ENCODE measurements at places on chromosomes 7 and 10. TPM values are rescaled to one million over a fixed set of nuclear protein-coding genes. Genes with fewer than 3 reads are reported as not detected.

GRCh38 chr7:16044645-16045044, 358.2 kb upstream of the MEOX2 start:
- H3K36me3 ChIP-seq, result no peaks in the 10 kb centered on the region
- H3K4me1 ChIP-seq, result no peaks in the 10 kb centered on the region
- no peaks in the 10 kb centered on the region for H3K27me3 ChIP-seq

DNA sequence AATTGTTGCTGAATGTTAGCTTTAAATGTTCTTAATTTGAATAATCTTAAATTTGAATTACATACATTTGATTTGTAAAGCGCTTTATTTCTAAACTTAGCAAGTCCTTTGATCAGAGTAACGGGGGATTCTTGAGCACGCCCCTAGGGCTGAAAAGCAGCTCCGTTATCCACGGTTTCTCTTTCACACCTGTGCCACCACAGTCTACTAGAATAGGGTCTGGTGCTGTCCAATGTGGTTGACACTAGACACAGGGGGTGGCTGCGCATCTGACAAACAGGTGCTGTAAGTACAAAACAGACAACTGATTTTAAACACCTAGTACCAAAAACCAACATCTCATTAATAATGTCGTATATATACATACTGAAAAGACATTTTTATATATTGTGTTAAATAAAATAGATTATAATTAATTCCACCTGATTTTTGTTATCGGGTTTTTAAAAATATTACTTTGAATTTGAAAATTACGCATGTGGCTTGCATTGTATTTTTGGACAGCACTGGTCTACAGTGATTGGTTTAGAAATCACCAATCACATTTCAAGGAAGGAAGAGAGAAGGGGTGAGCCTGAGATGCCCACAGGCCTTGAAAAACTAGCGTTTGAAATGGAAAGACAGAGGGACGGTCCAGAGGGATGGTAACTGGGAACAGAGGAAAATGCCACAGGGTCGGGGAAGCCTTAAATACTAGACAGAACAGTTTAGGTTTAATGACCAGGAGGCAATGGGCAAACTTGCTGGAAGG, 7.3 kb downstream of the SEPHS1 start:
- peaks cover 5% of the 10 kb centered on the region for H3K36me3 ChIP-seq
- peak overlapping the region; percentile 29 for H3K4me3 ChIP-seq
- DNase-seq, result peak; percentile 16
- no peaks in the 10 kb centered on the region for H3K27me3 ChIP-seq
- H3K4me1 ChIP-seq, result peaks cover 33% of the 10 kb centered on the region

DNA sequence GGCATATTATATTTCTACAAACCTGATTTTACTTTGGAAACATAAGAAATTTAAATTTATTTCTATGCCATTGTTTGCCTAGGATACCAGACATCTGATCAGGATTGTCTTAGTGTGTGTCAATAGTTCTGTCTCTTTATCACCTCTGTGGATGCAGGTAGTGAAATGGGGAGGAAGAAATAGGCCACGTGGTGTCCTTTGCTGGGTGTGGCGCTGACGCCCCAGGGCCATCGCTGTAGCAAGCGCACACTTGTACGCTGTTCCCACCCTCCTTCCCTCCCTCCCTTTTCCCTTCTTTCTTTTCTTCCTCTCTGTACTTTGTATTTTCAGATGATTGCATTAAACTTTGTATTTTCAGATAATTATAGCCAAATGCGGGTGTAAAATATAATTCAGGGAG, 5.0 kb downstream of the DOCK1 start:
- DNase-seq, result no peak
- H3K27me3 ChIP-seq, result no peaks in the 10 kb centered on the region
- no peak overlapping the region for H3K27ac ChIP-seq
- H3K36me3 ChIP-seq, result no peaks in the 10 kb centered on the region
- H3K4me1 ChIP-seq, result no peaks in the 10 kb centered on the region

DNA sequence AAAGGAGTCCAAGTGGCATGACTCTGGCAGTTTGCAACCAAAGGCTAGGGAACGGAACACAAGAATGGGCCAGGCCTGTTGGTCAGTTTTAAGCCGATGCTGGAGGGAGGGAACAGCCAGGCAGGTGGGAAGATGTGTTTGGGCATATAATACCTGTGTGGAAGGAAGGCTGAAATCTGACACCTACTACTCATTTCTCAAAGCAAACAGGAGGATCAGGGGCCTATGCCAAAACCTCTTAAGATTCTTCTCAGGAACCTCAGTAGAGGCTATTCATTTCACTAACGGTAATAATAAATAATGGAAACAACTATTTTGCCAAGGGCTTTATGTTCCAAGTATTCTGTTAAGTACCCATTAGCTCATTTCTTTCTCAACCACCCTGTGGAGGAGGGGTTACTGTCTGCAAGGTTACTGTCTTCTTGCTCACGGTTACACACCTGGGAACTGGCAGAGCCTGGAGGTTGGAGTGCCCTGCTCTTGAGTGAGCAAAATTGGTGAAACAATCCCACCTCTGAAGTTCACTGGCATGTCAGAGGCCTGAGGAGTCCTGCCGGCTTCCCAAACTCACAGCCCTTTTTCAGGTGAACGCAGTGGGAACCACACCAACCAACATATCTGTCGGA, 35.5 kb downstream of the GOT1 start:
- H3K27me3 ChIP-seq, result no peaks in the 10 kb centered on the region
- H3K4me1 ChIP-seq, result no peaks in the 10 kb centered on the region
- no peak overlapping the region for H3K27ac ChIP-seq
- no peak for DNase-seq

- no peak overlapping the region for H3K4me3 ChIP-seq
- H3K4me1 ChIP-seq, result no peaks in the 10 kb centered on the region
- H3K27ac ChIP-seq, result no peak overlapping the region
- no peak for DNase-seq
- no peaks in the 10 kb centered on the region for H3K36me3 ChIP-seq
These were observed 42.7 kb downstream of the FAM107B start for GRCh38 chr10:14731875-14732512.

- H3K27me3 ChIP-seq, result no peaks in the 10 kb centered on the region
- H3K36me3 ChIP-seq, result no peaks in the 10 kb centered on the region
- H3K4me3 ChIP-seq, result no peak overlapping the region
- H3K27ac ChIP-seq, result peak overlapping the region; percentile 26
- H3K4me1 ChIP-seq, result peaks cover 45% of the 10 kb centered on the region
These were observed 108.8 kb downstream of the SH3PXD2A start for GRCh38 chr10:103746598-103746997.

- H3K4me3 ChIP-seq, result no peak overlapping the region
- no peaks in the 10 kb centered on the region for H3K4me1 ChIP-seq
- no peaks in the 10 kb centered on the region for H3K36me3 ChIP-seq
- no peaks in the 10 kb centered on the region for H3K27me3 ChIP-seq
- DNase-seq, result no peak
These were observed 59.3 kb upstream of the IGFBP3 start for GRCh38 chr7:45980181-45980905.

GRCh38 chr7:96441436-96442084, 119.7 kb upstream of the SLC25A13 start:
- no peak for DNase-seq
- H3K36me3 ChIP-seq, result no peaks in the 10 kb centered on the region
- no peaks in the 10 kb centered on the region for H3K27me3 ChIP-seq
- H3K27ac ChIP-seq, result no peak overlapping the region
- no peak overlapping the region for H3K4me3 ChIP-seq

- no peak overlapping the region for H3K4me3 ChIP-seq
- no peaks in the 10 kb centered on the region for H3K27me3 ChIP-seq
- no peak for DNase-seq
- no peaks in the 10 kb centered on the region for H3K36me3 ChIP-seq
- H3K4me1 ChIP-seq, result no peaks in the 10 kb centered on the region
- H3K27ac ChIP-seq, result no peak overlapping the region
These were observed 151.0 kb upstream of the INSYN2A start for GRCh38 chr10:127347202-127347959.

GRCh38 chr10:34010891-34011290, 676.4 kb upstream of the NRP1 start:
- H3K27me3 ChIP-seq, result no peaks in the 10 kb centered on the region
- no peak for DNase-seq
- H3K36me3 ChIP-seq, result no peaks in the 10 kb centered on the region
- H3K4me3 ChIP-seq, result no peak overlapping the region
- no peak overlapping the region for H3K27ac ChIP-seq

DNA sequence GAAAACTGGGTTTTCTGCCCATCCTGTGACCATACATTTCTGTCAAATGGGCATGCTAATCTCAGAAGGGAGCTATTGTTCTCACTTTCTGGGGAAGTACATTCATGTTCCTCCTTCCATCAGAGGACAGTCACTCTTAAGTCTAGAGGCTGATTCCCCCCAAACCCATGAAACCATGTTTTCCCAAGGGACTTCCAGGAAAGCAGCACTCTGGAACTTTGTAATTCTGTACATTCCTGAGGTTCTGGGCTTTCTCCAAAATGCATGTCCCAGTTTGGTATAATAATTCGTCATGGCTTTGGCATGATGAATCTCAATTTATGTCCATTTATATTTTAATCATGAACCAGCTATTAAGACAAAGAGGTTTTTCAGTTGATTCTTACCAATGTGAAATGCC, 688.1 kb downstream of the LRMDA start:
- H3K27me3 ChIP-seq, result no peaks in the 10 kb centered on the region
- H3K27ac ChIP-seq, result no peak overlapping the region
- no peak for DNase-seq
- no peak overlapping the region for H3K4me3 ChIP-seq
- no peaks in the 10 kb centered on the region for H3K36me3 ChIP-seq
- H3K4me1 ChIP-seq, result no peaks in the 10 kb centered on the region

DNA sequence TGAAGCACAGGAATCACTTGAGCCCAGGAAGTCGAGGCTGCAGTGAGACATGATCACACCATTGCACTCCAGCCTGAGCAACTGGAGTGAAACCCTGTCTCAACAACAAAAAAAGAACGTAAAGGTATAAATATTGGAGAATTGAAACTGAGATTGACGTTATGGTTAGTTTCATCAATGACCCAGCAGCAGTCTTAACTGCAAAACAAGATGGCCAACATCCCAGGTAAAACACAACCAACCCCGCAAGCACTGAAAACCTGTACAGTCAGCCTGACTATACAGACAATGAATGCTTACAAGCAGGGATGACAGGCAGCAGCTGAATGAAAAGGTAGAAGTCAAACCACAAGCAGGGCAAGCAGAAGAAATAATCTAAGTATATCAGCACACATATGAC, 34.7 kb downstream of the WAPL start:
- DNase-seq, result no peak
- peaks cover 16% of the 10 kb centered on the region for H3K36me3 ChIP-seq
- no peaks in the 10 kb centered on the region for H3K4me1 ChIP-seq
- H3K27me3 ChIP-seq, result no peaks in the 10 kb centered on the region

DNA sequence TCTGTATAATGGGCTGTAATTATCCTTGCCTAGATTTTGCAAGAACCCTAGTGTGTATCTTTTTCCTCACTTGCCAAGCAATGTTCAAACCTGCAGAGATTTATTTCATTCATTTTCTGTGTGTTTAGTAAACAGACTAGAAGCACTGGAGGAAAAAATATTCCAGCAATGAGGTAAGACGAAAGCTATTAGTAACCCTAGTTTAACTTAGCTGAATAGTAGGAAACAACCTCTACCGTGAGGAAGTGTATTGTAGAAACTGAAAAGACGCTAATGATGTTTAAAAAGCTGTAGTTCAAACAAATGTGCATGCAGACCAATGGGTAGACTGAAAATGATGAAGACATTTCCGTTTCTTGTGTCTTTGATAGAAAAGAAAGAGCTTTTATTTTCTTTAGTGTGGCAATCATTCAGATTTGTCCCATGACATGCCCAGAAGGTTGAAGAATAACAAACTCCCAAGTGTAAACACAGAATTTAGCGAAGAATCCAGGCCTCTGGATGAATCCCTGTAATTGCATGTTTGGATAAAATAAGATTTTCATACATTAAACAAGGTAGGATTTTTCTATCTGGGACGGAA, 20.7 kb downstream of the CAV1 start:
- H3K27ac ChIP-seq, result no peak overlapping the region
- no peaks in the 10 kb centered on the region for H3K27me3 ChIP-seq
- H3K4me3 ChIP-seq, result no peak overlapping the region

GRCh38 chr10:88943778-88944177, 8.8 kb downstream of the ACTA2 start:
- no peak overlapping the region for H3K4me3 ChIP-seq
- H3K4me1 ChIP-seq, result peaks cover 8% of the 10 kb centered on the region
- peaks cover 8% of the 10 kb centered on the region for H3K36me3 ChIP-seq
- DNase-seq, result no peak
- no peaks in the 10 kb centered on the region for H3K27me3 ChIP-seq

- no peak for DNase-seq
- H3K27me3 ChIP-seq, result no peaks in the 10 kb centered on the region
- no peaks in the 10 kb centered on the region for H3K4me1 ChIP-seq
- no peak overlapping the region for H3K27ac ChIP-seq
- H3K4me3 ChIP-seq, result no peak overlapping the region
These were observed 13.0 kb upstream of the CHST15 start for GRCh38 chr10:124106241-124106879.

DNA sequence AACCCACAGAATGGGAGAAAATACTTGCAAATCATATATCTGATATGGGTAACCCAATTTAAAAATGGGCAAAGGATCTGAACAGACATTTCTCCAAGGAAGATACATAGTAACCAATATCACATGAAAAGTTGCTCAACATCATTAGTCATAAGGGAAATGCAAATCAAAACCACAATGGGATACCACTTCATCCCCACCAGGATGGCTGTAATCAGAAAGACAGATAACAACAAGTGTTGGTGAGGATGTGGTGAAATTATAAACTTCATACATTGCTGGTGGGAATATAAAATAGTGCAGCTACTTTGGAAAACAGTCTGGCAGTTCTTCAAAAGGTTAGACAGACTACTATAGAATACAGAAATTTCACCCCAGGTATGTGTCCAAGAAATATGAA, 19.3 kb downstream of the AOC1 start:
- H3K27ac ChIP-seq, result no peak overlapping the region
- no peaks in the 10 kb centered on the region for H3K27me3 ChIP-seq
- peaks cover 11% of the 10 kb centered on the region for H3K4me1 ChIP-seq
- no peaks in the 10 kb centered on the region for H3K36me3 ChIP-seq

DNA sequence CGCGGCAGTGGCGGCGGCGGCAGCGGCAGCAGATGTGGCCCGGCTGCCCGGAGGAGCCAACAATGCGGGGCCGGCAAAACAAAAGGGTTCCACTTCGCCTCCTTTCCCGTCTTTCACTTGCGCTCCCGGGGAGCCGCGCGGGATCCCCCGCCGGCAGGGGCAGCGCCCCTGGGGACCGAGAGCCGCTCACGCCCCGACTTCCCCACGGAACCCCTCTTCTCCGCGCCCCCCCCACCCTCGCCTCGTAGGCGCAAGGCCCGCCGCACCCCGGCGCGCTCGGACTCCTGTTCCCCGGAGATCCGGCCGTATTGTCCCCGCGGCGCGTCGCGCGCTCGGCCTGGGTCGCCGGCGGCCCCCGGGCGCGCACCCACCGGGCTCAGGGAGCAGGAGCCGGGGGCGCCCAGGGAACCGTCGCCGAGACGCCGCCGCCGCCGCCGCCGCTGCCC, 854 bp downstream of the CTBP2 start:
- no peak overlapping the region for H3K27ac ChIP-seq
- no peak for DNase-seq
- peaks cover 11% of the 10 kb centered on the region for H3K27me3 ChIP-seq
- no peaks in the 10 kb centered on the region for H3K4me1 ChIP-seq

- H3K36me3 ChIP-seq, result no peaks in the 10 kb centered on the region
- H3K27ac ChIP-seq, result no peak overlapping the region
- no peaks in the 10 kb centered on the region for H3K27me3 ChIP-seq
- H3K4me3 ChIP-seq, result no peak overlapping the region
- no peak for DNase-seq
- no peaks in the 10 kb centered on the region for H3K4me1 ChIP-seq
These were observed 40.3 kb downstream of the COL17A1 start for GRCh38 chr10:104045151-104046089.

The ABCC2 gene
- total RNA-seq, result 6.5 TPM

The HOXA2 gene
- total RNA-seq, result not detected

The DLX5 gene
- not detected for total RNA-seq

The PRKAR2B gene
- 0.47 TPM for total RNA-seq

The ZNF727 gene
- 0.20 TPM for total RNA-seq

The HKDC1 gene
- total RNA-seq, result 3.5 TPM

The FFAR4 gene
- not detected for total RNA-seq

The UCN3 gene
- total RNA-seq, result not detected

The ZMIZ1 gene
- total RNA-seq, result 25.4 TPM
